Stimulated activated CD8-positive, alpha-beta memory T cell treated with anti-CD3 and anti-CD28 coated beads, Interleukin-4, amount 100 ng/mL, for 1 hour (primary cell): ENCODE measurements at places on chromosomes 1 and 21.

DNA sequence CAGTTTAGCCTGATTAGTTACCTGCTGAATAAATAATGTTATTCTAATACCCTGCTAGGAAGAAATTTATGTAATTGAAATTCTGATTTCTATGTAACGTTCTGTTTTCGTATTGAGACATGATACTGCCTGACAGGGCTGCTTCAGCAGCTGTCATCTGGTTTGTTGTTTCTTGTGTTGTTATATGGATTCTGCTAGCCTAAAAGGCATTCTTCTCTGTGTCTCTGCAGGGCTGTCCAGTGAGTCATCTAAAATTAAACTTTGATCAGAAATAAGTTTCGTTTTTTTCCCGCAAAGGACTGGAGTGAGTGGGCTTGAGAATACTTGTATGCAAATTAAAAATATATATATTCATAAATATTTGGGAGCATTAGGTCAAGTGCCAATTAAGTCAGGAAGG, 93.0 kb downstream of the DYRK1A start:
- DNase-seq: no peak

GRCh38 chr1:35915693-35916092, 15.2 kb upstream of the AGO3 start:
- DNase-seq: no peak

DNA sequence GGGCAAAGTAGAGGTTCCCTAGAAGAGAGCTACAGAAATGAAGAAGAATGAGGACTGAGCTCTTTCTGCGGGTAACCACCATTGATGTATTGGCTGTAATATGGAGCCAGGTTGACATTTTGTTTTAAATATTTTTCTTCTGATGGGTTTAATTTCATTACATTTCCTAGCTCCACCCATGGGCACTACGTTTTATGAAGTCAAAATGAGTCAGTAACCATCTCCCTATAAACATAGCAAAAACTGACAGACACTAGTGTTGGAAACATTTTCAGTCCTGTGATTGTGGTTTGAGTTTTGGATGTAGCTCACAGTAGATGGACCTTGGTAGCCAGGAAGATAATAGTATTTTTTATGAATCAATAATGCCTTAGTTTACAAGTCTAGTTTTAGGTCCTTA, 470.4 kb upstream of the B3GALT2 start:
- DNase-seq: no peak

GRCh38 chr1:161285521-161285920, 24.2 kb downstream of the MPZ start:
- no peak for DNase-seq

- no peak for DNase-seq
Measured at GRCh38 chr1:245880754-245881403, 626.2 kb downstream of the SMYD3 start.
